Upper lobe of left lung (tissue), 6 donors: ENCODE measurements at places on chromosomes 12 and 14. TPM values are rescaled to one million over a fixed set of nuclear protein-coding genes. Genes with fewer than 3 reads are reported as not detected.
A peak's percentile ranks its signal among the peaks of the same experiment; 100 is the strongest.

TMCC3 gene
- 11.2 TPM for total RNA-seq

TECPR2 gene
- total RNA-seq, result 26.1 TPM

DNA sequence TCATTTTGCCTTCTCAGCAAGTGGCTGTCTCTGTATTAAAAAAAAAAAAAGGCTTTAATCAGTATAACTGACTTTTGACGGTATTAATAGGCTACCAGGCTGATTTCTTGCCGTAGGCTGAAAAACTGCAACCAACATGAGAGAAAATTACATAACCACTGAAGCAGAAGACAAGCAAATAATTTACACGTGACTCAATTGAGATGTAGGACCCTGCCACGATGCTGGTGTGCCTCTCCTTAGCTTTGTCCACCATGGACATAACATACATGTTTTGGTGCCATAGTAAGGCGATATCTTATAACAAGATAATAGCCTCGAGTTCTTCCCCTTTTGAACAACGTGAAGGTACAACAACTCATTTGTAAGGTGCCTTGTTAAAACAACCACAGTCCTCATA lies 88.7 kb upstream of the GRIP1 start:
- DNase-seq, result no peak

- no peak for DNase-seq
Observed at GRCh38 chr14:95229749-95230148, 72.4 kb upstream of the DICER1 start.

DNA sequence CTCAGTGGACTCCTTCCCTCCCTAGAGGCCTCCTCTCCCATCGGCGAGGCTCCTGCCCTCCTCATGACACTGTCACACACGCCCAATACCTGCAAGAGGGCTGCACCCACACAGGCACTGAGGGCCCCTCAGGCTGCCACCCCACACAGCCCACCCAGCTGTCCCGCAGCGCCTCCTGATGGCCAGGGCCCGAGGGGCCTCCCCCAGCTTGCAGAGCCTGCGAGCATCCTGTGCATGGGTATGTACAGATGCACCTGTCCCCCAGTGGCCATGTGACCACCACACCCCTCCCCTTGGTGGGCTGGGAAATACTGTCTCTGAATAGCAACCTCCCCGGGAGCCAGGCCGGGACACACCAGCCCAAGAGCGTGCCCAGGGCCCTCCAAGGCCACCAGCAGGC lies 19.0 kb upstream of the NUDT14 start:
- DNase-seq, result peak; percentile 69

GRCh38 chr12:62766496-62766895 lies 168.5 kb downstream of the PPM1H start:
- DNase-seq, result no peak

DNA sequence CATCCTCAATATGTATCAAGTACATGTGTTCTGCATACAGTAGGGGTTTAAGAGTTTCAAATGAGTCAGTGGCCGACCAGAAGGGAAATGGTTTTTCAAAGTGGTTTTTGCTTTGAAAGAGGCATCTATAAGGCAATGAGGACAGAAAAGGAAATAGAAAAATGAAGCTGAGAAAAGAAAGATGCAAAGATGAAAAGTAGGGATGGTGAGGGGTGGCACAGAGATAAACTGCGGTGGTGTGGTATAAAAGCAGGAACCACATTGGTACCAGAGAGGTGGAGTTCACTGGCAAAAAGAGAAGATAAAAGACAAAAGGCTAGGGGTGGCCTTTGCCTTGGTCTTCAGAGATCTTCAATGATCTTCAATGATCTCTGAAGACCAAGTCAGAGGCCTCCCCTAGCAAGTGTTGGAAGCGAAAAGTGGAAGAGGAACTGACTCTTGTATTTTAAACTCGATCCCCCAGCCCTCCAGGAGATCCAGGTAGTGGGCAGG lies 144.0 kb upstream of the KRR1 start:
- DNase-seq, result no peak
